H1 (cell line): ENCODE measurements at places on chromosomes 11 and 22. TPM values are rescaled to one million over a fixed set of nuclear protein-coding genes. Genes with fewer than 3 reads are reported as not detected.
A peak's percentile ranks its signal among the peaks of the same experiment; 100 is the strongest.

- H3K4me1 ChIP-seq, result no peaks in the 10 kb centered on the region
- no peaks in the 10 kb centered on the region for H3K27me3 ChIP-seq
- H3K36me3 ChIP-seq, result no peaks in the 10 kb centered on the region
- no peak overlapping the region for H3K27ac ChIP-seq
These were observed 9.1 kb upstream of the PSMA1 start for GRCh38 chr11:14529321-14529720.

DNA sequence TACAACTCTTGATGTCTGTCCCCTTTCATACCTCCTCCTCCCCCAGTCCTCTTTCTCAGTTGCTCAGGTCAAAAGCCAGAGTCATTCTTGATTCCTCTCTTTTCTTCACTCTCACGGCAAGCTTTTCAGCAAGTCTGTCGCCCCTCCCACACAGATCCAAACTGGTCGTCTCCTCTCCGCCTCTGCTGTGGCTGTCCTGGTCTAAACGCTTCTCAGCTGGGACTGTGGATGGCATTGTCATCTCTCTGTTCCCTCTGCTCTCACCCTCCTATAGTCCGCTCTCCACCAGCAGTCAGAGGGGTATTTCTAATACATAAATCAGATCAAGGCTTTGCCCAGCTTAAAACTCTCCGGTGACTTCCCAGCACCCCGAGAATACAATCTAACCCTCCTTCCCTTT lies 46.8 kb upstream of the SPATA19 start:
- H3K4me1 ChIP-seq, result peaks cover 4% of the 10 kb centered on the region
- H3K27me3 ChIP-seq, result no peaks in the 10 kb centered on the region
- no peak for DNase-seq
- H3K27ac ChIP-seq, result no peak overlapping the region
- H3K4me3 ChIP-seq, result no peak overlapping the region

The IL17REL gene
- 0.08 and 0.20 TPM in 2 replicates for total RNA-seq

DNA sequence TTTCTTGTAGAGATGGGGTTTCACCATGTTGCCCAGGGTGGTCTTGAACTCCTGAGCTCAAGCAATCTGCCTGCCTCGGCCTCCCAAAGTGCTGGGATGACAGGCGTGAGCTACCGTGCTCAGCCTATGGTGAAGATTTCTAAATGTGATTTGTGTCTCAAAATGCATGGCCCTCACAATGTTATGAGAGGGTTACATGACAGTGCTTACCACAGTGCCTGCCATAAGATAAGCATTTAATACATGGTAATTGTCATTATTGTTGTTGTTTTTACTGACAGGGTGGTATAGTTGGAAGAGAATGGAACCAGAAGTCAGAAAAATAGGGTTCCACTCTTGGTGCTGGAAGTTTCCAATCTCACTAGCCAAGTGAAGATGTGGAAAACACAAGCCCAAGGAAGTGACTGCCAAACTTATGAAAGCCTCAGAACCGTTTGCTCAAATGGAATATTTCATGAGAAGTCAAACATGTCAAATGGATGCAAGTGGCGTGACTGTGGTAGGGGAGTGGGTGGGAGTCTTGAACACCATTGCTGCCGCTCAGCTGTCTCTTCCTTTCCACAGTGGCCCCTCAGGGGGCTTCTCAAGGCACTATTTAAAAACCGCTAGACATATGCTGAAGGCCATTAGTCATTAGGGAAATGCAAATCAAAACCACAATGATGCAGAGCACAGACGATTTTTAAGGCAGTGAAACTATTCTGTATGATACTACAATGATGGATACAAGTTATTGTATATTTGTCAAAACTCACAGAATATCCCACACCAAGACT lies 29.1 kb upstream of the LMO2 start:
- H3K27me3 ChIP-seq, result no peaks in the 10 kb centered on the region
- H3K4me3 ChIP-seq, result no peak overlapping the region
- no peaks in the 10 kb centered on the region for H3K36me3 ChIP-seq
- H3K4me1 ChIP-seq, result no peaks in the 10 kb centered on the region
- H3K27ac ChIP-seq, result no peak overlapping the region

- no peaks in the 10 kb centered on the region for H3K36me3 ChIP-seq
- peaks cover 22% of the 10 kb centered on the region for H3K27me3 ChIP-seq
- no peak overlapping the region for H3K27ac ChIP-seq
- DNase-seq, result no peak
- H3K4me3 ChIP-seq, result no peak overlapping the region
These were observed 121.2 kb upstream of the VPREB1 start for GRCh38 chr22:22123118-22123959.

The CCDC82 gene
- 15.2 and 17.0 TPM in 2 replicates for total RNA-seq

GRCh38 chr22:46810856-46811786 lies 48.7 kb downstream of the TBC1D22A start:
- H3K27ac ChIP-seq, result no peak overlapping the region
- H3K27me3 ChIP-seq, result no peaks in the 10 kb centered on the region
- no peak overlapping the region for H3K4me3 ChIP-seq
- H3K36me3 ChIP-seq, result no peaks in the 10 kb centered on the region
- DNase-seq, result peak; percentile 33

DNA sequence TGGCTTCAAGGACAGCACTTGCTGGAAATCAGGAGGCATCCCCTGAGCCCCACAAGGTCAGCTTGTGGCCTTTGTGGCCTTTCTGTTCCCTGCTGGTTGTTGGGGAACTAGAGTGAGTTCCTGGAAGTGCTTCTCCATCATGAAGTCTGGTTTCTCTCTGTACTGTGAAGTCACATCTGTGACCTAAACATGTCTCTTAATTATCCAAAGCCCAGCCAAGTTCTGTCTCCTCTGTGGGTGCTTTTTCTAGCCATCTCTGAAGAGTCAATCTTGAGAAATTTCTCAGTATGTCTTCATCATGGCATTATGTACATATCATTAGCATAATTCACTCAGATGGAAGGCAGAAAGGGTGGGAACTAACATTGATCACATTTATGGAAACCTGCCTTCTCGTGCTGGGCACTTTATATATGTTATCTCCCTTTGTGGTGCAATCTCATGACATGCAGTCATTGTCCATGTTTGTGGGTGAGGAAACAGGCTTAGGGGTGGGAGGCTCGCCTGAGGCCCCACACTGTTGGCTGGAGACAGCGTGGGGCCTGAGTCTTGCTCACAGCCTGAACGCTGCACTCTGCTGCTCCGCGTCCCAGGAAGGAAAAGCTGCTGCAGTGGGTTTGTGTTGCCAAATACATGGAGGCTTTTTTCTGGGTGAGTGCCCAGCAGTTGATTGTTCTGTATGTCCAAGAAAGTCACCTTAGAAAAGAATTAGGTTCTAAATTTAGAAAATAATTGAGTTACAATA lies 24.6 kb downstream of the IGHMBP2 start:
- H3K4me3 ChIP-seq, result no peak overlapping the region
- H3K27ac ChIP-seq, result no peak overlapping the region
- H3K36me3 ChIP-seq, result peaks cover 31% of the 10 kb centered on the region
- no peaks in the 10 kb centered on the region for H3K27me3 ChIP-seq

The PAMR1 gene
- 3.0 TPM in 2 replicates for total RNA-seq

GRCh38 chr11:8811571-8811970 lies 99.4 kb upstream of the AKIP1 start:
- no peak overlapping the region for H3K27ac ChIP-seq
- no peaks in the 10 kb centered on the region for H3K27me3 ChIP-seq
- H3K4me1 ChIP-seq, result peaks cover 19% of the 10 kb centered on the region
- DNase-seq, result no peak
- no peaks in the 10 kb centered on the region for H3K36me3 ChIP-seq

DNA sequence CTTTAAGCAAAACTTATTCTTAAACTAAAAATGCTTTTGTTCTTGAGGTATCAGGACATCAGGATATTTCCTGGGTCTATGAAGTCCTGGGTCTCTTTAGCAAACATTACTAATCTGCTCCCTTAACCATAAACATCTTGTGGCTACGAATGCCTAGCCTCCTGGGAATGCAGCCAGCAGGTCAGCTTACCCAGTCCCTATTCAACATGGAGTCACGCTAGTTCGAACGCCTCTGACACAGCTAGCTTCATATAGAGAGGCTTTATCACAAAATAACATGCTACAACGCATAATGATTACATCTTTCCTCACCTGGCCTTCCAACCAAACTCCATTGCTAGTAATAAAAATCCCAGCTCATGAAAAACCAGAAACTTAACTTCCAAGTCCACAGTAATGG lies 17.5 kb upstream of the FIBIN start:
- no peaks in the 10 kb centered on the region for H3K4me1 ChIP-seq
- H3K27ac ChIP-seq, result no peak overlapping the region
- no peak for DNase-seq
- no peak overlapping the region for H3K4me3 ChIP-seq

The PGA4 gene
- total RNA-seq, result not detected in 2 replicates

The NFRKB gene
- 27.9 and 31.0 TPM in 2 replicates for total RNA-seq

DNA sequence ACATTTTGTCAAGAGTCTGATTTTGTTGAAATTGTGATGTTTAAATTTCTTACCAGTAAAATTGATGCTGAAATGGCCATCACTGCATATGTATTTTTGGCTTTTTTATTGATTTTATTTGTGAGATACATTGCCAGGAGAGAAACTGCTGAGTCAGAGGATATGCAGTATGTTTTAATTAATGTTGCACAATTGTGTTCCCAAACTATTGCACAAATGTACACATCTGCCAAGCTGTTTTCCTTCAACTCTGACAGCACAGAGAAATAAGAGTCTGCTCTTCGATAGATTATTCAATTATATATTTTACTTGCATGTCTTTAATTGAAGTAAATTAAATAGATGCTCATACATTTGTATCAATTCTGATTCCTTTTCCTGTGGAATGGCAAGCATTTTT lies 640.2 kb upstream of the LUZP2 start:
- no peak overlapping the region for H3K27ac ChIP-seq
- H3K4me3 ChIP-seq, result no peak overlapping the region
- no peaks in the 10 kb centered on the region for H3K4me1 ChIP-seq
- DNase-seq, result no peak
- no peaks in the 10 kb centered on the region; the same call in 1 of the 2 replicates for H3K36me3 ChIP-seq

DNA sequence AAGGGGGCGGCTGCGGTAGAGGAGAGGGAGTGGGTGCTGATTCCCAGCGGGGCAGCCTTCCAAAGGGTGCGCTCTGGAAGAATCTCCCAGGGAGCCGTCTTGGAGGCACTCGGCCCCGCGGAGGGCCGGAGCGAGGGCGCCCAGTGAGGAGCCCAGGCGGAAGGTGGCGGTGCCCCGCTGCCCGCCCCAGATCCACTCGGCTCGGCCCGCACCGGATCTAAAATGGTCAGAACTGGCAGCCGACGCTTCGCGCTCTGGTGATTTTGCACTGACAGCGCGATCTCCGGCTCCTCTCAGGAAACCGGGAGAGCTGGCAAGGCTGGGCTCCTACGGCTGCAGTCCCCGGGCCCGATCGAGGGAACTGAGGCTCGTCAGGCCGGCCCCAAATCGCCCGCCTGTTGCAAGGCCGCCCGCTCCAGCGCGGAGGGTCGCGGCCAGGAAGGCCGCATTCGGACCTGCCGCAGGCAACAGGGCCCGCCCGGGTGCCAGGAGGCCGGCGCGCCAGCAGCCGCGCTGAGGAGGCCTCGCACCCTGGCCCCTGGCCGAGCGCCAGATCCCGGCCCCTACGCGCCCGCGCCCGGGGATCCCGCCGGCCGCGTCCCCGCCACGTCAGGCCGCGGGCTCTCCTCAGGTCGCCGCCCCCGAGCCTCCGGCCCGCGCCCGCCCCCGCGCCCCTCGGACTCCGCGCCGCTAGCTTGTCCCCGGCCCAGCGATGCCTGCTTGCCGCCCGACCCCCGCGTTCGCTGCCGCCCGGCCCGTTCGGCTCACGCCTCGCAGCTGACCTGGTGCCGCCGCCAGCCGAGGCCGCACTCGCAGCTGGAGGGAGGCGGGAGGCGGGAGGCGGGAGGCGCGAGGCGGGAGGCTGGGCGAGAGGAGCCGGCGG lies at the start of gene KLHL22:
Gene KLHL22, minus strand, starts transcription at position 818 of the 883 bp plus-strand sequence. CDS start 6,584 bp downstream, outside the sequence.
- H3K27me3 ChIP-seq, result peaks cover 12% of the 10 kb centered on the region
- H3K36me3 ChIP-seq, result no peaks in the 10 kb centered on the region; the same call in 1 of the 2 replicates
- DNase-seq, result peak; percentile 90
- H3K27ac ChIP-seq, result peak within 1 kb of the TSS; percentile 80; the same call in 1 of the 2 replicates
- H3K4me1 ChIP-seq, result peaks cover 1% of the 10 kb centered on the region; the same call in 1 of the 2 replicates
- H3K4me3 ChIP-seq, result peak within 1 kb of the TSS; percentile 87

The RBMXL2 gene
- not detected in 2 replicates for total RNA-seq

GRCh38 chr11:34260072-34260575 lies 97.7 kb downstream of the ABTB2 start:
- no peaks in the 10 kb centered on the region for H3K27me3 ChIP-seq
- H3K4me3 ChIP-seq, result no peak overlapping the region
- no peak for DNase-seq
- no peak overlapping the region for H3K27ac ChIP-seq
- H3K36me3 ChIP-seq, result no peaks in the 10 kb centered on the region

DNA sequence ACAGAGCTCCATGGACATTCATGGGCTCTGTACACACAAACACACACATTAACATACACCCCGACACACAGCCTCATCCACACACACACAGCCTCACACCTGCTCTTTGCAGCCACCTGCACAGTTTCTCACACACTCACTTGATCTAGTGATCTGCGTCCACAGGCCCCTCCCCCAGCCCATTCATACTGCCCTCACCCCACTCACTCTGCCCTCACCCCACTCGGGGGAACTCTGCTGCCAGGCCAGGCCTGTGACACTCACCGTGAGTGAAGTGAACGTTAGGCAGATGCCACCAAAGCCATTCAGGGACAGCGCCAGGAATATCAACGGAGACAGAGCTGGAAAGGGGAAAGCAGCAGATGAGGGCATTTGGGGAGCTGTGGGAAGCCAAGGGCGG lies 15.0 kb downstream of the SLC43A1 start:
- no peak overlapping the region for H3K4me3 ChIP-seq
- H3K4me1 ChIP-seq, result peaks cover 13% of the 10 kb centered on the region
- H3K36me3 ChIP-seq, result no peaks in the 10 kb centered on the region
- H3K27ac ChIP-seq, result no peak overlapping the region
- no peak for DNase-seq

DNA sequence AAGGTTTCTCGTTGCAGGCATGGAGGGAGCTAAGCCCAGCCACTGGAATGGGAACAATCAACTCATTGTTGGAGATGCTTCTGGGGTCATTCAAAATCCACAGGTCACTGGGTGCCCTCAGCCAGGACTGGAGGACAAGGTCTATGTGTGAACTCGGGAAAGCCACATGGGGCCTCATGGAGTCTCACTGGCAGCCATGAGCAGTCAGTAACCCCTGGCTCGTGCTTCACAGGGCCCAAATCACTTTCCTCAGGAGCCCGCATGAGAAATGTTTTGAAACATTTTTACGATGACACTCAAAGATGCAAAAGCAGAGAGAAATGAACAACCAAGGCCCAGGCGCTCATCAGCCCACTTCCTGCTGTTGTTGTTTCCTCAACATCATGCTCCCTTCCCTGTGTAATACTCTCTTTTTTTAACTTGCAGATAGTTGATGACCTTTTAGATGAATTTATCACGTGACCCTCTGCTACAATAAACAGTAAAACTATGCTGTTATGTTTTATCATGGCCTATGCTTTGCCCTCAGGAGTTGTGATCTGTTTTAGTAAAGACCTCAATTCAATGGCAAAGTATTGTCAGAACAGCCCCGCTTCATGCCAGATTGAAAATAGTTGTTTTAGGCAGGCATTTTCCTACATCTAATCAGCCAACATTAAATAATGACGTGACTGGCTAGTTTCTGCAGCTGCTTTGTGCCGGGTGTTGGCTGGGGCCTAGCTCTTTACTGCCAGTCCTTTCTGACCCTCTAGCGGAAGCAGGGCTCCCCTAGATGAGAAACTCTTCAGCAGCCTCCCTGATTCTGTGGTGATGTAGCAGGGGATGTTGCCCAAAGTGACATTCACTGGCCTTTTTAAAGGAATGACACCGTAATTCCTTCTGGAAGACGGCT lies 39.7 kb downstream of the ADAMTS15 start:
- H3K4me3 ChIP-seq, result no peak overlapping the region
- H3K4me1 ChIP-seq, result no peaks in the 10 kb centered on the region
- H3K27me3 ChIP-seq, result no peaks in the 10 kb centered on the region
